ENCODE measurements at places on chromosomes 1 and 21.

- no peak for DNase-seq
Observed at GRCh38 chr1:205610901-205611466, 20.8 kb downstream of the ELK4 start.

GRCh38 chr1:164716992-164717703 is 158.2 kb downstream of the PBX1 start:
- DNase-seq, result no peak

DNA sequence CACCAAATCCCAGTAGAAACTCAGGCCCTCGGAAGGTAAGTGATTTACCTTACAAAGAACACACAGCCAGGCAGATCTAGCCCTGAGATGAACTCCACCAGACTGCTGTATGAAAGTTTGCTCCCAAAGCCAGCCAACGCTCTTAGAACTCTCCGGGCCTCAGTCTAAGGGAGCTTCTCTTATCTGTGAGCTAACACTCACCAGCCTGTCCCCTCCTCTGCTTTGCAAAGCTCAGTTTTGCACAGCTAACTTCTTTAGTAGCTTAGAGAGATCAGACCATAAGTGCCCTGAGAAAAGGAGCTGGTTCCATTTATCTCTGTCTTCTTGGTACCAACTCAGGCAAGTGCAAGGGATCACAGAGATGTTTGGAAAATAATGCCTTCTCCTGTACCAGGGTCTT is 195.8 kb upstream of the JUN start:
- DNase-seq, result no peak

- DNase-seq, result no peak
Observed at GRCh38 chr1:196305216-196305615, 303.0 kb downstream of the KCNT2 start.

DNA sequence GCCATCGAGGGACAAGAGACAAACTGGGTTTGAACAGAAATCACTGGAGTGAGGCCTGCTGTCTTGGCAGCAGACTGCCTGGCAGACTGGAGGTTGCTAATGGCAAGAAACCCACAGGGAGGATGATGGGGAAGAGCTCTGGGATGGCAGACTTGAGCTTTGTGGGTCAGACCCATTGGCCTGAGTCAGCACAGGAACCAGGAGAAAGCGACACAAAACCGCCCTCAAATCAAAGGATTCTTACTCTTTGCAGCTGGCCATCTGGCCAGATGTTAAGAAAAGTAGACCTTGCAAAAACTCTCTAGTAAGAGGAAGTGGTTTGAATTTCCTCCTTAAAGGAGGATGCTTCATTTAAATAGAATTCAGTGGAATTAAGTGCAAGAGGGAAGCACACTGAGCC is 195.2 kb upstream of the JUN start:
- no peak for DNase-seq

DNA sequence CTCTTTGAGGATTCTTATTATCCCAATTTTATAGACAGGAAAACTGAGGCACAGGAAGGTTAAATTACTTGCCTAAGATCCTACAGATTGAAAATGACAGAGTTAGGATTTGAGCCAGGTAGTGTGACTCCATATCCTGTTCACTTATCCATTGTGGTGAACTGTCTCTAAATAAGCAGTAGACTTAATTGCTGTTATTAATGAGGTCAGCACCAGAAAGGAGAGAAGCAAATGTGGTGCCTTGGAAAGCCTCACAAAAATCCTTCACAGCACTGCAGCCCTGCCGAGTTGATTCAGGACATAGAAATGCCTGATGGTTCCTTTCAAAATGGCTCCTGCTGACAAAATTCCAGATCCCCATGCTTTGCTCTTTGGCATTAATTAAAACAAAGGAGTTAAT is 193.3 kb upstream of the BEND5 start:
- no peak for DNase-seq

DNA sequence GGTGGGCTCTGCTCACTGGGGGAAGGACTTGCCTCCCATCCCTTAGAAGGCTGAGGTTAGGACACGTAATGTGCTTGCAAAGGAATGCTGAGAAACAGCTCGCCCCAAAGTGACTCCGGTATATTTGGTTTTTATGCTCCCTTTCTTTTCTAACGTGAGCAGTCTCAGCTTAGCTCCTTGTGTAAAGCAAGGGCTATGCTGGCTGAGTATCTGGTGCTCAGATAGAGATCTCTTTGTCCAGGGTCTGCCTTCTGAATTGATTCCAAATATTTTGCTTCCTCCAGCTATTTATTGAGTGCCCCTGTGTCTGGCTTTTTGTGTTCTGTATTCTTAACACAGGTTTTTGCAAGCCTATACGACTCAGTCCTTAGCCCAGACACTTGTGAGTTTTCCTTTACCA is 94.5 kb upstream of the ARTN start:
- no peak for DNase-seq
